ENCODE measurements at places on chromosomes 12 and 14.

GRCh38 chr12:51025338-51025835 is 797 bp downstream of the SLC11A2 start:
- DNase-seq, result no peak

DNA sequence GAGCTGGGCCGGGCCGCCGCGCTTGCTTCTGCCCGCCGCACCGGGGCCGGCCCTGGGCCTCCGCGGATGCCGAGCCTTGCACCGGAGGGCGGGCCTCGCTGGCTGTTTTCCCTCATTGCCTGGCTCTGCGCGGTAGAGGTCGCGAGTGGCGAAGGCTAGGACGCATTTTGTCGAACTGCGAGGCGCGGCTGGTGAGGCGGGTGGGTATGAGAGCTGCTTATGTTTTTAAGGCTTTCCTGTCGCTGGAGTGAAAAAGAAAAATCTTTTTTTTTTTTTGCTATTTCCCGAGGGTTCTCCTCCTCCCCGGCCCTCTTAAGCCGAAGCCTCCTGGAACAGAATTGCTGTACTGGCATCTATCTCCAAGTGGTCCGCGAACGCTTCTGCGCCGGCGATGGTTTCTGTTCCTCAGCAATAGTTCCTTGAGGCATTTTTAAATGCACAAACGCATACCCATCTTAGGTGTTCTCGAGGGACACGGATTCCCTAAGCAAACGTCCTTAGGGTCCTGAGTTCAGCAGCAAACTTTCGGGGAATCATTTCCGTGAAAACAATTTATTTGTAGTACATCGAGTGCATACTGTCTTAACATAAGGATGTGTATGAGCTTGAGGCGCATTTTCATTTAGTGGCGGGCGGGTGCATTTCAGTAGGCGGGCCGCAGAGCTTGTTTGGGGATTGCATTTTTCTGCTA is 631 bp downstream of the RESF1 start:
- peak; percentile 71 for DNase-seq

DNA sequence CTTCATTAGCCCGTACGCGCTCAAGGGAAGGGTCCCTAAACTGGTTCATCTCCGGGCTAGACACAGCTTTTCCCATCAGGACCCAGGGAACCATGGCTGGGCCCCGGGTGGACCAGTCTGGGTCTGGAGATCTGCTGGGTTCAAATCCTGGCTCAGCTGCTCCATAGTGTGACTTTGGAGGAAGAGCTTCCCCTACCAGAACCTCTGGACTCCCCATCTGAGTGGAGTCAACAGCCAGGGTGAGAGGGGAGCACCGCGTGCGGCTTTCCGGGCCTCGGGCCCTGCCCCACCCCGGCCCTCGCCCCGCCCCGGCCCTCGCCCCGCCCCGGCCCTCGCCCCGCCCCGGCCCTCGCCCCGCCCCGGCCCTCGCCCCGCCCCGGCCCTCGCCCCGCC is 41.2 kb downstream of the BEGAIN start:
- peak; percentile 35 for DNase-seq

DNA sequence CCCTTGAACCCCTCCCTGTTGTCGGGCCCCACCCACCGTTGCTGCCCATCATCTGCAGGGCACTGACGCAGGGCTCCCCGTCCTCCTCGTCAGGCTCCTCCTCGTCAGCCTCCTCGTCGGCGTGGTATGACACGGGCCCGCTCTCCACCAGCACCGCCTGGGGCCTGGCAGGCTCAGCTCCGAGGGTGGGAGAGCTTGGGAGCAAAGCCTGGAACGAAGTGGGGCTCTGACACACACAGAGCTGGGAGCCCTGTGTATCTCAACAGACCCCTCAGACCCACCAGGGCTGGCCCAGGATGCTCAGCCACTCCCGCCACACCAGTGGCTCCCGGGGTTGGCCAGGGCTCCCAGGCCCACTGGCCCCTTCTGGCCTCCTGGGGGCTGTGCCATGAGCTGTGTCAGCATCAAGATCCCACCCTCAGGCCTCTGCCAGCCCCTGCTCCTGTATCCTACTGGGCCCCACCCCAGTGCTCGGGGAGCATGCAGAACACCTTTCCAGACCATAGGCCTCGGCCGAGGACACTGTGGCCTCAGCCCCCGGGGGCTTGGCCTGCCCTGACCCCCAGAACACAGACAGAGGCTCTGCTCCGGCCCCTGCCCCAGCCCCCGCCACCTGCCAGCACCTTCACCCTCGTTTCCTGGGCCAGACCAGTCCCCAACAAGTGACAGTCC is 30.1 kb upstream of the NUDT14 start:
- no peak for DNase-seq

Measured in CD4-positive, alpha-beta T cell treated with Interleukin-4 for 1 hour (primary cell).